ENCODE measurements at places on chromosomes 1 and 21. TPM values are rescaled to one million over a fixed set of nuclear protein-coding genes. Genes with fewer than 3 reads are reported as not detected.

- DNase-seq, result no peak
Observed at GRCh38 chr21:34833465-34833864, 164.7 kb downstream of the CLIC6 start.

DNA sequence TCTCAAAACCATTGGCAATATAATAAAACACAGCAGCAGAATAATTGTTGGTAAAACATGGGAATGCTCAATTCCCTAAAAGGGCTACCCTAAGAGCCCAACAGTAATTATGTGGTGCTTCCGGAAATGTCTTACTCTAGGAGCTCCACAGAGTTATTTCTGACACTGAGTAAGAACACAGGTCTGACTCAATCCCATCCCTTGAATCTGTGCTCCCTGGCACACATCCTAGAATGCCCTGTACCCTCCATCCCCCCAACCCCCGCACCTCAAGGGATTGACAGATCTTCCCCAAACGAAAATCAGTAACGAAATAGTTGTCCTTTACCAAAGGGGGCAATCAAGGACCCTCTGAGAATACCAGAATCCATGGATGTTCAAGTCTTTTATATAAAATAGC, 71.9 kb downstream of the SMYD2 start:
- no peak for DNase-seq

The PROK1 gene
- not detected for total RNA-seq

- DNase-seq, result no peak
Observed at GRCh38 chr1:230186874-230187273, 119.8 kb downstream of the GALNT2 start.

The CDC7 gene
- 44.0 TPM for total RNA-seq

The TNFSF4 gene
- total RNA-seq, result 1.2 TPM

The CEPT1 gene
- total RNA-seq, result 39.5 TPM

The RIMS3 gene
- 27.2 TPM for total RNA-seq

The OR10J1 gene
- total RNA-seq, result not detected

GRCh38 chr1:171110621-171111326, 20.1 kb downstream of the FMO3 start:
- DNase-seq, result no peak

The TMPRSS15 gene
- total RNA-seq, result not detected

The TCHHL1 gene
- total RNA-seq, result not detected

The STUM gene
- total RNA-seq, result 1.3 TPM

DNA sequence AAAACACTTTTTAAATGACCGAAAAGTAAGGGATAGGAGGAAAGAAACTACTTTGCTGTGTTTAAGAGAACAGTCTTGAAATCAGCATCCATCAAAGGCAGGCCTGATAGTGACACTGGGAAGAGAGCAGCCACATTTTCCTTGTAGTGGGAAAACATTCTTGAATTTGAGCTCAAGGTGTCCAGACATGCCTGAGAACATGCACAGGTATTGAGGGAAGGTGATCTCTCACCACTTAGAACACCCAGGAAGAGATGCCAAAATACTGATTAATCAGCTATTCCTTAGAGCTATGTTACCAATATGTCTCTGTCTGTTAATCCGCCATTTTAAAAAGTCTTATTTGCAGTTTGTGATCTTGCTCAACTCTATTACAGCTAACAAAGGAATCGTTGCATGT, 25.9 kb downstream of the IL12RB2 start:
- DNase-seq, result no peak

DNA sequence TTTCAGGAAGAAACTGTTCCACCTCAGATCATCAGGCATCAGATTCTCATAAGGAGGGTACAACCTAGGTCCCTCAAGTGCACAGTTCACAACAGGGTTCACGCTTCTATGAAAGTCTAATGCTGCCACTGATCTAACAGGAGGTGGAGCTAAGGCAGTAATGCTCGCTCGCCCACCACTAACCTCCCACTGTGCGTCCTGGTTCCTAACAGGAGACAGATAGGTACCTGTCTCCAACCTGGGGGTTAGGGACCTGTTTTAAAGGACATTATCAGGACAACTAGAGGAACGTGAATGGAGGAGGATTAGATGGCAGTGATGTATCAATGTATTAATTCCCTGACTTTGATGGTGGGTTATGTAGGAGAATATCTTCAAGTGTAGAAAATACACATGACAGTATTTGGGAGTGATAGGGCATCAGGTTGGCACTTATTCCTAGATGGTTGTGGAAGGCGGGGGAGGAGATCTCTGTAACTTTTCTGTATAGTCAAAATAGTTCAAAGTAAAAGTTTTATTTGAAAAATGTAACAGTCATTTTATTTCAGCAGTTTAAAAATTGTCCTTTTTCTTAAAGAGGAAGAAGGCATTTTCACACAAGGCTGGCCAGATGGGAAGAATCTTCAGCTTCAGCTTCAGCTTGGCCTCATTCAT, 43.9 kb downstream of the DEGS1 start:
- peak; percentile 50 for DNase-seq

The SUMO3 gene
- 91.9 TPM for total RNA-seq

DNA sequence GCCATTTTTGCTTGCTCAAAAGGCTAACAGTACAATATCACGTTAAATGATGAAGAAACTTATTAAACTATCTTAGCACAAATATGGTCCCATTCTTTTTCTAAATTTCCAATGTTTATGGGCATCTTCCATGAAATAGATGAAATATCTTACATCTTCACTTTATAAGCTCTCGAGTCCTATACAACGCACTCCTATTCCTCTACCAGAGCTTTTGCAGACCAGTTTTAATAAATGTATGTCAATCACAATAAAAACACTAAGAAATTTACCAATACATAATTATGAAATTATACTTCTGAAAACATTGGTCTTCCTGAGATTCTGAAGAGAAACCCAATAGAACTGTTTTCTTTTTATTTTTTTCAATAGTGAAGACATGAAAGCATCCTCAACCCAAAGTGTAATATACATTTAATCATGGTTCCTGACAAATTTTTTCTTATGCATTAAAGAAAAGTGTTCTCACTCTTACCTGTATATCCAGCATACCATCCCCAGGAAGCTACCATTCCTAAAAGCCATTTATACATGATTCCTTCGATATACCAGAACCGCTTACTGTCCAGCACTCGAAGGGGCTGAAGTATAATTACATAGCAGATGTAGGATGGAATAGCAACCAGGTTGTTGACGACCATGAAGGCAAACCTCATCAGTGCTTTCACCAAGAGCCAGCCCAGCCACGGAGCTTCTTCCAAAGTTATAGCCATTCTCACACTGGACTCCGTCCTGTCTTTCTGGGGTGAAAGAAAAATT, 1.8 kb downstream of the LPGAT1 start:
- no peak for DNase-seq

- peak; percentile 64 for DNase-seq
Observed at GRCh38 chr1:117416546-117417125, 49.4 kb downstream of the MAN1A2 start.

The OVAAL gene
- total RNA-seq, result not detected

- no peak for DNase-seq
Observed at GRCh38 chr1:26112407-26112775, 767 bp downstream of the PDIK1L start.

GRCh38 chr1:225811622-225812487, 1.9 kb downstream of the EPHX1 start:
- peak; percentile 80 for DNase-seq

The ZNF593OS gene
- not detected for total RNA-seq

DNA sequence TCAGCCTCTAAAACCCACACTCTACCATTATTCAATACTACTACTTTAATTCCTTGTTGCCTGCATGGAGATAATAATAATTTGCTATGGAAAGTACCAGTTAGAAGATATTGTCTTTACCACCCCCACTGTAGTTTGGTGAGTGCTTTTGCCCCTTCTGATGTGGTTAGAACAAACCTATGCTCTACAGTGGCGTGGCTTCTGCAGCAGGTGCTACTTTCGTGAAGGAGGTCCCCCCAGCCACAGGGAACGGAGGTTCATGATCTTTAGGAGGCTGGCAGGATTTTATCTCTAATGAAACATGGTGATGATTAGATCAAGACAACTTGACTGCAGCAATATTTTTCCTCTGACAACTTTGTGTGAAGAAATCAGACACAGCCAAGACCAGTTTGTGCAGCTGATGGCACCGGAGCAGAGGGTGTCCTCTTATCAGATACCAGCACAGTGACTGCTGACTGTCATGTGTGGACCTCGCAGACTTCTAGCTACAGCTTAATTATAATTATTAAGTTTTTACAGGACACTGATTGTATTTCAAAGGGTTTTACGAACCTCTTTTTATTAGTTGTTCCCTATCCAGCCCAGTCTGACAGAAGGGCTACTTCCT, 10.7 kb upstream of the TCHH start:
- no peak for DNase-seq

- DNase-seq, result peak; percentile 72
Observed at GRCh38 chr1:150976879-150977694, 2.5 kb upstream of the CERS2 start.

The TMEM82 gene
- total RNA-seq, result not detected

DNA sequence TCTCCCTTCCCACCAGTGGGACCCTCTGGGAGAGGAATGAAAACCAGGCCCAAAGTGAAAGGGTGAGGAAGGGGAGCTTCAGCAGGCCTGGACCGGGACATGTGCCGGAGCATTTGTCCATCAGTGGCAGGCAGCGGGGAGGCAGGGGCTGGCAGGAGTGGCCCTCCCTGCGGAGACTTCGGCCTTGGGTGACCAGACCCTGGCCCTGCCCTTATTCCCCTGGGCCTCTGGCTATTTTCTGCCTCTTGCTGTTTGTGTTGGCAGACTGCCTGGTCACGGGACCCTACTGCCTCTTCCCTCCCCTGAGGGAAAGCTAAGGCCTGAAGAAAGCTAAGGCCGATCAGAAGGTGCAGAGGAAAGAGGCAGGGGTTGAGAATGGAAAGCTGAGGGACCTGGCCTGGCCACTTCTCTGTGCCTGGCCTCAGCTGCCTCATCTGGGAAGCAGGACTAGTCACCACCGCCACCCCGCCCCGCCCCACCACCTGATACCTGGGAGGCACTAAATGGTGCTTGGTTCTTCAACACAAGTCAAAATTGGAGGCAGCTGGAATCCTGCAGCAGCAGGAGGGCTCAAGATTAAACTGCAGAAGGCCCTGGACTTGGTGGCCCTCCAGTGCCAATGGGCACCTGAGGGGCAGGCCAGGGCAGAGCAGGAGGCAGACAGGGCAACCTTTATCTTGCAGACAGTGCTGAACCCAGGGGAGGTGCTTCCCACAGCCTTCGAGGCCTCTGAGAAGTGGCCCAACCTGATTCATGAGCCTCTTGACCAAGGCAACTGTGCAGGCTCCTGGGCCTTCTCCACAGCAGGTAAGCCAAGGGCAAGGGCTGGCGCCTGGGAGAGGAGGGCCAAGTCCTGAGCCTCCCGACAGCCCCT, 7.9 kb downstream of the TINAGL1 start:
- DNase-seq, result no peak

- no peak for DNase-seq
Observed at GRCh38 chr1:97061604-97062003, 340.0 kb downstream of the PTBP2 start.

- peak; percentile 4 for DNase-seq
Observed at GRCh38 chr1:220451532-220451931, 76.4 kb upstream of the MARK1 start.

The METTL25B gene
- 12.9 TPM for total RNA-seq

DNA sequence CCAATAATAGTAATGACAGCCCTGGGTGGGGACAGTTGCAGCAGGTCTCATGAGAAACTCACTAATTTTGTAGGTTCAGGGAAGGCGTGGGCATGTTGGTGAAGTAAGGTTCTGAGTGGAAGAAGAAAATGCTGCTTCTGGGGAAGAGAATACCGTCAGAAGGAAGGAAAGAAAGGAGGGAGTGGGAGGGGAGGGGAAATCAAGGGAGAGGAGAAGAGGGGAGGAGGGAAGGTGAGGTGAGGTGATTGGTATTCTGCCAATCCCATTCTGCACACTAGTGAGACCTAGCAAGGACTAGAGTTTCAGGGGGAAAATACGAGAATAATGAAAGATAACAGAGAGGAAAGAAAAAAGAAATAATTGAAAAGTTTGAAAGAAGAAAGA, 32.4 kb upstream of the MGST3 start:
- DNase-seq, result peak; percentile 36

GRCh38 chr1:20158358-20159070, 19.4 kb downstream of the PLA2G2F start:
- DNase-seq, result no peak

All from GM23338 (cell line).